Right renal cortex interstitium (tissue), 3 donors: ENCODE measurements at places on chromosomes 7 and 10.

DNA sequence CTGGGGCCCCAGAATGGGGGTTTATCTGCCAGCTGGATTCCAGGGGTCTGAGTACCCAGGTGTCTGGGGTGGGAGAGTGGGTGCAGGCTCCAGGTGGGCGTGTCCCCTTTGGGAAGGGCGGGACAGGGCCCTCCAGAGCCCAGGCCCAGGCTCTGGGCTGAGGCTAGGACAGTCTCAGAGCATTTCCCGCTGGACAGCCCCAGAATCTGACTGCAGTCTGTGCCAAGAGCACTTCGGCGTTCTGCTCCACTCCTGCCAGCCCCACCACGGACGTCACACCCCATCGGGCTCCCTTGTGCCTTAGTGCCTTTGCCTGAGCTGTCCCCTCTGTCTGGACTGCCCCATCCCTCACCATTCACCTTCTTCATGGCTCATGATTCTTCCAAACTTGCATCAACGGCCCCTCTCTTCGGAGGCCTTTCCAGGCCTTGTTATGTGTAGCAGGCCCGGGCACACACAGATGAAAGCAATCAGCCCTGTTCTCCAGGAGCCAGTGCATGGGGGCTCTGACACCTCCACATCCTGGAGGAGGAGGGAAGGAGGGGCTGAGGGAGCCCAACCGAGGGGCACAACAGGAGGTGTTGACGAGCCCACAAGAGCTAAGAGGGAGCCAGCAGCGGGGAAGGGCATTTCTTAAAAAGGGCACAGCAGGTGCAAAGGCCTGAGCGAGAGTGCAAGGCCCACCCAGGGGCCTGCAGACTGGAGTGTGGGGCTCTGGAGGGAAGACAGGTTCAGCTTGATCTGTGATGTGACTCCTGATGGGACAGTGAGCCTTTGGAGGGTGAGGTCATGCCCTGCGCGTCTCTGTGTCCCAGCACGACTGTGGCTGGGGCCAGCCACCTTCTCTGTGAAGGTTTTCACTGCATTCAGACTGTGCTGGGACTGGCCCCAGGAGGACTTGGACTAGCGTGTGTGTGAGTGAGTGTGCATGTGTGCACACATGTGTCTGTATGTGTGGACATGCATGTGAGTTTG lies 41.7 kb downstream of the GTF2IRD1 start:
- DNase-seq: no peak

GRCh38 chr10:49362596-49363260 lies 33.2 kb downstream of the DRGX start:
- DNase-seq: no peak

- no peak for DNase-seq
These were observed 84.8 kb downstream of the RSU1 start for GRCh38 chr10:16732376-16732775.

- no peak for DNase-seq
These were observed 131.3 kb downstream of the ADK start for GRCh38 chr10:74282151-74282847.

GRCh38 chr10:72086466-72087391 lies 1.6 kb downstream of the SPOCK2 start:
- DNase-seq: no peak

- no peak for DNase-seq
These were observed 270.7 kb downstream of the ADRA2A start for GRCh38 chr10:111347386-111348013.

DNA sequence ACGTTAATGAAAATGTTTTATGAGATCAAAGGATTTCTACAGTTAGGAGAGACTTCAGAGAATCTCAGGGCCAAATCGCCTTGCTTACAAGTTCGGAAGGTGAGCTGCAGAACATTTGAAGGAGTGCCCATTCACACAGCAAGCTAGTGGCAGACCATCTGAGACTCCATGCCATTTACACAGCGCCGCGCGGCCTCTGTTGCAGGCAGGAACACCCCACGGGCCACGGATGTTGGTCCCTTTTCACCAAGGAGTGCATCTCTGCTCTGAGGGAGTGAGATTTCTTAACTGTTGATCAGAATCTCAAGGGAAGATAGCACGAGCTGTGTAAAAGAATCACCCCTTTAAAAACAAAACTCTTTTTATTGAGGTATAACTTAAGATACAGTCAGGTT lies 1.8 kb downstream of the UBE3C start:
- no peak for DNase-seq

DNA sequence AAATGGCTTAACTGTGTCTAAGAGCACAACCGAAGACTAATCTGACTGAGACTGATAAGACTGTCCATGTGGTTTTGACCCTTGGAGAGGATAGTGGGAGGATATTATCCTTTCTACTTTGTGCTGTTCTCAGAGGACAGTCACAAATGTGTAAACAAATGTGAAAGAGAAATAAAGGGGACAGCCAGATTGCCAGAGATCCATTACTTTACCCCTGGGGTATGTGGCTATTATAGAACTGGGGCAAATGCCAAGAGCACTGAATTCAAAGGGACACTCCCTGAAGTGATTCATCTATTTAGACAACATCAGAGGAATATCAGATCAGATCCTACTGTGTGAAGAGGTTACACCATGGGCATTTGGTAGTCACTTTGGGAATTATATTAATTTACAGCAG lies 154.7 kb downstream of the RNLS start:
- no peak for DNase-seq

GRCh38 chr10:88390041-88390440 lies 193.1 kb downstream of the RNLS start:
- no peak for DNase-seq

DNA sequence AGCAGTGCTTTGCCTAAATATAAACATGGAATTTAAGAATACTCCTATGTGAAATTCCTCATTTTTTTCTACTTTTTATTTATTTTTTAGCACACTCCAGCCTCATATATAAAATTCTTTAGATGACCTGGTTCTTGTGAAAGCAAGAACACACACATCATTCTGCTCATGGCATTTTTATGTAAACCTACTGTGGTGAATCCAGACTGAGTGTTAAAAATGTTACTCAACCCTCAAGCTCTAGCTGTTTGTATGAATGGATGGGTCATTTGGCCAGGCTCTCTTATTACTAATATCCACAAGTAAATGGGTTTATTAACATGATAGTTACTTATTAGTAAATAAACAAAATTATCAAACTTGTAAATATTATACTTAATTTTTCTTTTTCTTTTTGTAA lies 551.7 kb upstream of the LRRN3 start:
- DNase-seq: no peak
